ENCODE measurements at places on chromosomes 4 and X. TPM values are rescaled to one million over a fixed set of nuclear protein-coding genes. Genes with fewer than 3 reads are reported as not detected.

TEX13D gene
- not detected for polyA plus RNA-seq

MXRA5 gene
- 0.34 TPM for polyA plus RNA-seq

DNA sequence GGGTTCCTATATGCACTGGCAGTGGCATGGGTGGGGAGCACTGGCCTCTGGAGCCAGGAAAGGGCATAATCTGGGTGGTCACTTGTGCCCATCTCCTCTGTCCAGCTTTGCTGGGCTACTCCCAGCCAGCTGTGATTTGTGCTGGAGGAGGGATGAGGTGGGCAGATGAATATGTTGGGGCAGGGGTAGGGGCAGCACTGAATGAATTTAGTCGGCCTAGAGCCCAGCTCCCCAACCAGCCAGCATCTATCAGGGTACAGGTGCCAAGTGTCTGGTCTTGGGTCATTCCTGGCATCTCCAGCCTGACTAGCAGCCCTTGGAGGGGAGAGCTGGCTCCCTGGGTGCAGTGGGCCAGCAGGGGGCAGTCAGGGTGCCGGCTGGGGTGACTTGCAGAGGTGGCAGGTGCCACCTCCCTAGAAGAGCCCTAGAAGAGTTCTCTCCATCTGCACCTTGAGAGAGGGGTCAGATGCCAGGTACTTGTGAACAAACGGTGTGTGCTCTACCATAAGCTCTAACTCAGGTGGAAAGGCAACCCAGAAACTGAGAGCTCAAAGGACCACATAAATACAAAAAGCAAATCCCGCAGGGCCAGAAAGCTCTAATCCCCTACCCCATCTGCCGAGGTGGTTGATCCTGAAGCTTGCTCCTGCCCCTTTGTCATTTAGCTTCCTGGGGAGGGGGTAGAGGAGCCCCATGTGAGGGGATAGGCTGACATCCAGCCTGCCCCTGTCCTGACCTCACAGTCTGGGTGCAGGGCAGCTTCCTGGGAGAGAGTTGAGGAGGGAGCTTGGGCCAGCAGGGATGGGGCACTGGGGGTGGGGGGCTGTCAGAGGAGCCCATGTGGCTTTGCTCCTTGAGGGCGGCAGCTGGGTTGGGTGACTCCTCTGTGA is 2.2 kb downstream of the SORCS2 start:
- DNase-seq: peak; percentile 76

FGF2 gene
- polyA plus RNA-seq: 3.5 TPM

DNA sequence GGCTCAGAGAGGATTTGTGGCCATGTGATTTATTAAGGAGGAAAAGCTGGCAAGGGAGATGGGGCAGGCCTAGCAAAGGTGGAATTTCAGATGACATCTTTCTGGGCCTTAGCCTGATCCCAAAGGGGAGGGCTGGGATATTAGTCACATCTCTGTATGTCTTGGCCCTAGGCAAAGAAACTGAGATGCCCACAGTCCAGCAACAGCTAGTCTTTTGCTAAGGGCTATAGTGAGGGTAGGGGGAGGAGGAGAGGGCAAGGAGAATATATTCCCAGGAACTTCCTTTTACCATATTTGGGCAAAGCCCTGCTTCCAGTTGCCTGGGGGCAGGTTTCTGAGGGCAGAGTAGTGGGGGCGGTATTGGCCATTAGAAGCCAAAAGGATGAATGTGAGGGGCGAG is 209.8 kb upstream of the NR3C2 start:
- no peak for DNase-seq

FHDC1 gene
- 0.25 TPM for polyA plus RNA-seq

SPIN3 gene
- 4.4 TPM for polyA plus RNA-seq

DNA sequence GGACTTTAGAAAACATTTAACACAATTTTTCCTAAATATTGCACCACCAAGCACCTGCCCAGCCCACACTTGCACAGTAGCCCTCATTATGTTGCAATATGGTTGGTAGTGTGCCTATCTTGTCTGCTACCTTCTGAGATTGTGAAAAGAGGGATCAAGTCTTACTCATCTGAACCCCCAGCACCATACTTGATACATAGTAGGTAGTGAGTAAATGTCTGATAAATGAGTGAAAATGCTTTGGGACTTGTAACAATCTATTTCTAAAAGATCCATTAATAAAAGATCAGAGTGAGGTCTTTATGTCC is 118.4 kb upstream of the MED14 start:
- no peak for DNase-seq

DNA sequence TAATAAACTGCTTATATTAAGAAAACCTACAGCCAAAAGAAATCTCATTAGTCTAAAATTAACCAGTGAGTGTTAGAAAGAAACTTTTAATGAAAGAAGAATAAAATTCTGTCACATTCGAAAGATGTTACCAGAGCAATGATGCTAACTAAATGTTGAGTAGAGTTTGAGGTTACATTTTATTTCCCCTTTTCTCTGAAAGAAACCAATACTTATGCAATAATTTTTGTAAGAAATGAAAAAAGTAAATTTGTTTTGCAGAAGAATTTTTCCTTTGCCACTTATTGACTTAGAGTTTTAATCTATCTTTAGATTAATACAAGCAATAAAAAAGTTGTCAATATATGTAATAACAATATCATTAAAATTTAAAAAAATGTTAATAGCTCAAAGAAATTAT is 574.0 kb upstream of the GALNTL6 start:
- DNase-seq: no peak

DGKK gene
- polyA plus RNA-seq: not detected

MAGEB6B gene
- not detected for polyA plus RNA-seq

DNA sequence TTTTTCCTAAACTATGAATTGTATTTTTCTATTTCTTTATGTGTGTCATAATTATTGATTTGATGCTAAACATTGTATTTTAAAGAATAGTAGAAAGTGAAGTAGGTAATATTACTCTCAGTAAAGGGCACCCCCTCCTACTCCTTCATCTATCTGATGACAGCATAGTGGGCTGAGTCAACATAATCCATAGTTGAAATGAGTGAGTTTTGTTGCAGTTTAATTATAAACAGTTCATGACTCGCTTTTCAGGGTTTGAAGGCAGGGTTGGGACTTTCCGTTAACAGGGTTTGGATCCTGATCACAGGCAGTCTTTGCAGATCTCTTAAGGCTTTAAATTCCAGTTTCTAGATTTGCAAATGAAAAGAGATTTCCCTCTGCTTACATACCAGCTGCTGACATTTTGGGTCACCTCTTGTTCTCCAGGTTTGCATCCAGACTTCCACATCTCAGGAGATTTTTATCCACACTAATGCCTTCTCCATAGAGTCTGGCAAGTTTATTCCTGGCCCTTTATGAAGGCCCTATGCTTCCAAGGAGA is 54.0 kb upstream of the TACR3 start:
- no peak for DNase-seq

GRCh38 chr4:137601934-137602333 is 69.6 kb upstream of the PCDH18 start:
- no peak for DNase-seq

TGIF2LX gene
- polyA plus RNA-seq: not detected

SYTL4 gene
- 3.4 TPM for polyA plus RNA-seq

DNA sequence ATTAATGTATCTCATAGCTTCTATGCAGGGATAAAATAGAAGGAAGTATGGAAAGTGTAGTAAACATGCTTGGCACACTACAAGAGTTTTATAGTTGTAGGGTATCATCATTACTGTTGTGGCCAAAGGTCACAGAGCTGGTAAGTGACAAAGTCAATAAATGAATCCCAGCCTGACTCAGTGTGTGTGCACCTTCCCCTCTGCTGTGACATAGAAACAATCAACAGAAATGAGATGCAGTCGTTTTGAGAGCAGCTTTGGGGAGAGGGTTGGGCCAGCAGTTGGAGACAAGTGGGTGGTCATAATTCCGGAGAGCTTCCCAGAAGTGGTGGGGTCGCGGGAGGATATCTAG is 82.4 kb upstream of the RBPJ start:
- no peak for DNase-seq

DNA sequence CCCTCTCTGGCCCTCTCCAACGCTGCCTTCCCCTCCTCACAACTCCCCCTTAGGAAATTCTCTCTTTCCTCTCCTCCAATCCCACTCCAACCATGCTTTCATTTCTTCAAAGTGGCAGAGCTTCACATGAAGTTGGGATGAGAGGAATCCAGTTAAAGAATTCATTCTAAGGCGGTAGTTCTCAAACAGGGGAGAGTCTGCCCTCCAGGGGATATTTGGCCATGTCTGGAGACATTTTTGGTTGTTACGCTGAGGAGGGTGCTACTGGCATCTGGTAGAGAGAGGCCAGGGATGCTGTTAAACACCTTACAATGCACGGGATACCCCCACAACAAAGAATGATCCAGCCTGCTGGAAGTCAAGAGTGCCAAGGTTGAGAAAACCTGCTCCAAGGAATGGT is 40.5 kb upstream of the PHKA2 start:
- no peak for DNase-seq

DNA sequence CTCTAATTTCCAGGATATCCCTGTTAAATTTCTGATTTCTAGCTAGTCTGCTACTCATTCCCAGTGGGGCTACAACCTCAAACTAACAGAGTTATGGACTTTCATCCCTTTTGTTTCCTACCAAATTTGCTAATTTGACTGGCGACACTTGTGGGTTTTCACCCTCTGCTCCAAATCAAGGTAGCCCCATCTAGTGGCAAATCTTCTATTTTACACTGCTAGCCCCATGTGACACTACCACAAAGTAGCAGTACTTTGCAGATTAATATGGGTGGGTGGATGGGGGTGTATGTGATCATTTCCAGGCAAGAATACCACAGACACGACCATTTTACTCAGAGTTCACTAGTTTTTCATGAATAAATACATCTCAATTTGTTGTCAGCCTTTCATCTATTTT is 150.3 kb downstream of the MSL3 start:
- DNase-seq: no peak

DNA sequence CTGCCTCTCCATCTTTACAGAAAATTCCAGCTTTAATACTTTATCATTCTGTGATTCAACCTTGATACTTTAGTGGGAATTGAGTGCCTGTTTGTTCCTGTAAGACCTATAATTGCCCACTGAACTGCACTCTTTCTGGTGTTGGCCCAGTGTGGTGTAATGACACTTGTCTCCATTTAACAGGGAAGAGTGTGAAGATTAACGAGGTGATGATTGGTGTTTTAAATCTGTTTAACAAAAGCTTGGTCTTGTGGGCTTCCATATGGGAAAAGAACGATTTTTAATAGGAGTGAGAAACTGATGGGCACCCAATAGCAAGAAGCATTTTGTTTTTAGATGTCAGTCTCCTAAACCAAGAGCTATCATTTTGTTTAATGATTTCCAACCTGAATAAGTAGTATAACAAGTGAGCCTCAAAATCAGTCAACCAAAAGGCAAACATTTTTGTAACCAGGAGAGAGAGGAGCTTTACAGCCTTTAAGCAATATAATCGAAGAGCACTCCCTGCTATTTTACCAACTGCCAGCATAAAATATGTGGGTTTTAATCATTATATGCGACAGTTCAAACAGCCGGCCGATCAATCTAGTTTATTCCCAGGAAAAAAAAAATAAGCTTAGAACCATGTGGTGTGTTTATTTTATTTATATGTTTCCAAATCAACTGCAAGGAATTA is 50.2 kb downstream of the SUPT20HL1 start:
- no peak for DNase-seq

CCKAR gene
- not detected for polyA plus RNA-seq

Data from right cardiac atrium (tissue), 5 donors.